ENCODE measurements at places on chromosomes 13 and 19.

GRCh38 chr13:111469916-111470506 lies 149.6 kb downstream of the TEX29 start:
- DNase-seq: no peak

- no peak for DNase-seq
These were observed 1.0 kb downstream of the C19orf73 start for GRCh38 chr19:49117677-49118564.

DNA sequence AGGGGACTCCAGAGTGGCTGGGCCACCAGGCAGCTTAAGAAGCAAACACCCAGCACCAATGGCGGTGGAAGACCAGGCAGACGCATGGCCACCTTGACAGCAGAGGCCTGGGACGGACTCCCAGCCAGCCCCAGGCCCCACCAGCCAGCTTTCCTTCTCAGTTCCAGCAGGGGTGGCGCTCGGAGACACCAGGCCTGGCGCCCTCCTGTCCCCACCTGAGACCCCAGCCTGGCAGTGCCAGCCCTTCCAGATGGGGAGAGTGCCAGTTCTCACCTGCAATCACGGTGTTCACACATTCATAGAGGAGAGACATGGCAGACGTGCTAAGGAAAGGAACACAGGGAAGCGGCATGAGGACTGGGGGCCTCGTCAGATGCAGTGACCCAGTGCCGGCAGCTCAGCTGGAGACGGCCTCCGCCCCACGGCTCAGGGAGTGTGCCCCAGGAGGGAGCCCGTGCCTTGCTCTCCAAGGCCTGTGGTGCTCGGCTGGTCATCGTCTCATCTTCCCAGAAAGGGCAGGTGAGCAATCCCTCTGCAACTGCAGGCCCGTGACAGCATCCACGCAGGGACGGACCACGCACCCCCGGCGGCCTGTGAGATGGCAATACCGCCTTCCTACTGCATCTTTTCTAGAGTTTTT lies 24.4 kb downstream of the AP3D1 start:
- no peak for DNase-seq

DNA sequence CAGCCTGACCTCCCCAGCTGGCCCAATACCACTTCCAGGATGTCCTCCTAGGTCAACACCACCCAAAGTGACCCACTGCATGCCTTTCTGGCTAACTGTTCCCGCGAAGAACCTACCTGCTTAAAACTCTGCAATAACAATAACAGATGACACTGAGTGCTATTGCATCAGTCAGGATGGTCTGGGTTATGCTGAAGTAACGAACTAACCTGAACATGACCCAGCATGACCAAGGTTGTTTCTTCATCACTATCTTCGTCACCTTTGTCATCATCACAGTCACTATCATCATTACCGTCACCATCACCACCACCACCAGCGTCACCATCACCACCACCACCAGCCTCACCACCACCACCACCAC lies 10.6 kb upstream of the FXYD3 start:
- no peak for DNase-seq

DNA sequence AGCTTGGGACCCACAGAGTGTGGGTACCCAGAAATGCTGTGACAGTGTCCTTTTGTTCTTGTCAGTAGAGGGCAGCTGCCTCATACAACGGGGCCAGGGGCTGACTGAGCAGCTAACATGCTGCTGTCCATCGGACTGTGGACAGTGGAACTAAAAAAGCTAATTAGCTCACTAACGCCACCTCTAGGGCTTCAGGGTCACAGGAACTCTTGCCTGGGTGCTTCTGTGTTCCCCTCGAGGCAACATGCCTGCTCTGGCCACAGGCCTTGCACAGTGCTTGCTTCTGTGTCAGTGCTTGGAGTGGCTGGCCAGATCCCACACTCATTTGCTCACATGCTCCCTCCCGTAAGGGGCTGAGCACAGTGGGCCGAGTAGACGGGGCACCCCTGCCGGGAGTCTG lies 377.0 kb downstream of the OLFM4 start:
- DNase-seq: peak; percentile 75

GRCh38 chr13:79837741-79838450 lies 356.9 kb downstream of the NDFIP2 start:
- no peak for DNase-seq

DNA sequence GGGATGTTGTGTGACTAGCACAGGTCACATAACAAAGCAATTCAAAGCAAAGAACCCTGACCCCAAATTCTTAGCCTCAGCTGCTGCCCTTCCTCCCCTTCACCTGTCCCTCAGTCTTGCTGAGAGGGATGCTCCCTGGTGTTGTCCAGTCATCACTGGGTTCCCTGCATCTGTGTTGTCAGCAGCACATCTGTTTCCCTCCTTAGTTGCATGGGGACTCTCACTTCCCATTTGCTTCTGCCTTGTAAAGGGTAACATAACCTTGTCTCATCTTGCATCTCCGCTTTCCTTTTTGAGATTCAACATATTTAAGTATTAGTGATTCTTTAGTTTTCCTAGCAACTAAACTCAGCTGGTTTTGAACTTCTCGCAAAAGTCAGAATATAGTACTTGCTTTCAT lies 54.0 kb downstream of the SPATA13 start:
- DNase-seq: no peak

GRCh38 chr13:19861762-19862161 lies 1.7 kb downstream of the ZMYM5 start:
- no peak for DNase-seq

- peak; percentile 73 for DNase-seq
These were observed 1241.9 kb downstream of the UQCRFS1 start for GRCh38 chr19:27971071-27971470.

DNA sequence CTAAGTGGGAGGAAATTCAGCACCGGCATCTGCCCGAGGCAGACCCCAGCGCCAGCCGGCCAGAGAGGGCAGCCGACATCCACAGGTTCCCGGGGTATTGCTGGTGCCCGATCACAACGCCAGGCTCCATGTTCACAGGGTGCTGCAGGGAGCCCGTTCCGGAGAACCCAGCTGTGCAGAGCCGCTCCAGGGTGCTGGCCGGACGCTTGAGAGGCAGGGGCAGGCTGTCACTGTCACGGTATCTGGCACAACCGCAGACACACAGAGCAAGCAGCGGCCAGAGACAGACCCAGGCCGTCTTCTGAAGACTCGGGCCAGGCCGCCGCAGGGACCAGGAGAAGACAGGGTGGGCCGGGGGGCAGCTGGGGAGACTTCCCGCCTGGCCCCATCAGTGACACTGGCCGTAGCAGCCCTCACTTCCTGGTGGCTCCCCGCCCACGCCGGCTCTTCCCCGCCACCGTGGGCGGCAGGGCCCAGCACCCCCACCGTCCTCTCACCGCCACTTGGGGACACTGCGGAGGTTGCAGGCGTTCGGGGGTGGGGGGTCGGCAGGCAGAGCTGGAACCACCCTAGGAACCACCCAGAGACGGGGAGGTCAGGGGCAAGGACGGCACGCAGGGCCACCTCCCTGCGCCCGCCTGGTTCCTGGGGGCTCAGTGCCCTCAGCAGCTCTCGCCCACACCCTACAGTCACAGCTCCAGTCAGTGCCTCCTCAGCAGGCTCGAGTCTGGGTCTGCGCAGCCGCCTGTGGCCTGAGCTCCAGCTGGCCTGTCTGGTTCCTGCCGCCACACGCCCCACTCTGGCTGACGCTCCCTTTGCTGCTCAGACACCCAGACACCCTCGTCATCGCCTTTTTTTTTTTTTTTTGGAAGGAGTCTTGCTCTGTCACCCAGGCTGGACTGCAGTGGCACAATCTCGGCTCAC lies 3.8 kb downstream of the RNF126 start:
- no peak for DNase-seq

- no peak for DNase-seq
These were observed 429.0 kb upstream of the MIR17HG start for GRCh38 chr13:90918536-90918935.

DNA sequence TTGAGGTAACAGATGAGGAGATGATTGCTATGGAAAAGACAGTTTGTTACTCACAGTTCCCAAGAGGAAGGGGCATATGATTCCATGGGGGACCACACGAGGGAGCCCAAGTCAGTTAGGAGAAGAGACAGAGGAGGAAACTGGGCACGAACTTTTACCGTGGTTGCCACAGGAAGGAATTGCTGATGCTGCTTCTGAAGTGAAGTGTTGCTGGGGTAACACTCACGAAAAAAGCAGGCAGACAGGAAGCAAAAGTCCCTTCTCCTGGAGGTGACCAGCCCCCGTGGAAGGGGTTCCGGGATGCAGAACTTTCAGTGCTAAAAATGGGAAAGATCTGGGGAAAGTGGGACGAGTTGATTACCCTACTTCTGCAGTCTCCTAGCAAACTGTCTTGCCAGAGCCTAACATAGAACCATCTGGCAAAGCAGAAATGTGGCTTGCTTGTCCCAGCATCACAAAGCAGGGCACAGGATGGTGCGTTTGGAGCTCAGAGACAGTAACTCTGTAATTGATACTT lies 35.4 kb upstream of the MAP3K10 start:
- DNase-seq: peak; percentile 71

- peak; percentile 86 for DNase-seq
These were observed 46.3 kb upstream of the ZNF730 start for GRCh38 chr19:23070353-23071146.
